ENCODE measurements at places on chromosomes 7 and 10.

DNA sequence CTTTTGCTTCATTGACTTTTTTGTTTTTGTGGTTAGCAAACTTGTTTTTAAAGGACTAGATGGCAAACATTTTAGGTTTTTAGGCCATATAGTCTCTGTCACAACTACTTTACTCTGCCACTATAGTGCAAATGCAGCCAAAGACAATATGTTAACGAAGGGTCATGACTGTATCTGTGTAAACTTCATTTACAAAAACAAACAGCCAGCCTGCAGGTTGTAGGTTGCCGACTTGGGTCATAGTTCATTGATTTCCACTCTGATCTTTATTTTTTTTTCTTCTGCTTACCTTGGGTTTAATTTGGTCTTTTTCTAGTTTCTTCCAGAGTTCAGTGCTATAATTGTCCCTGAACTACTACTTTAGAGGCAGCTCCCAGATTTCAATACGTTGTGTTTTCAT, 120.0 kb downstream of the ARHGAP22 start:
- DNase-seq = no peak

DNA sequence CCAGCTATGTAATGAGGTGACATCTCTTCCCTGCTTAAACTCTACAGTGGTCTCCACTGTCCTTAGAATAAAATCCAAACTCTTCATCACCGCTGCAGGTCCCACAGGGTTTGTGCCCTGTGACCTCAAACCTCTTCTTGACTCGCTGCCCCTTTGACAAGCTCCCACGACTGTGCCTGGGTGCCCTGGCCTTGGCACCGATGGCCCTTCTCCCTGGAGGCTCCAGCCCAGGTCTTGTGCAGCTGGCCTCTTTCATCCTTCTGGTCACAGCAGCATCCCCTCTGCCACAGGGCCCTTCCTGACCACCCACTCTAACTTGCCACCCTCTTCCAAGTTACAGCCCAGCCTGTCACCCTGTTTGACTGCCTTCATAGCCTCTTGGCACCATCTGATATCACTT, 108.2 kb downstream of the DLG5 start:
- DNase-seq = no peak

DNA sequence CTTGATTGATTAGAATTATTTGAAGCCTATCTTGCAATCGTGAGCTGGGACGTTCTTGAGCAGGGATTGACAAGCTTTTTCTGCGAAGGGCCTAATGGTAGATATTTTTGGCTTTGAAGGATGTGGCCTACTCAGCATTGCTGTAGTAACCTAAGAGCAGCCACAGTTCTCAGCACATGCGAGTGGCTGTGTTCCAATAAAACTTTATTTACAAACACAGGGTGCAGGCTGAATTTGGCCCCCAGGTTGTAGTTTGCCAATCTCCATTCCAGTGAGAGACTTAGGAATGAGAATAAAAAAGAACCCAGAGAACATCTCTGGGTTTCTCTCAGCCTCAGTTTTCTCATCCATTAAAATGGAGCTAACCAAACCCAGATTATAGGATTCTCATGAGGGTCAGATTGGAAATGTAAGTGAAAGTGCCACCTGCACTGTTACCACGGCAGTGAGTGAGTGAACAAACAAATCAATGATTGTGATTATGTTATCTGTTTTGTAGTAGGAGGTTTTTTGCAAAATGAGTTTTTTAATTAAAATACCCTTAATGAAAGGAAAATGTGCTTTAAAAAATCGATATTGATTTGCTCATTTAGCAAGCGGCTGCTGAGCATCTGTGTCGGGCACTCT, 664.0 kb downstream of the SDK1 start:
- no peak for DNase-seq

GRCh38 chr7:39951226-39952194, 1.5 kb downstream of the CDK13 start:
- DNase-seq = peak; percentile 76
